ENCODE measurements at places on chromosomes 6 and 20. TPM values are rescaled to one million over a fixed set of nuclear protein-coding genes. Genes with fewer than 3 reads are reported as not detected.

Gene RSPH9
- not detected for total RNA-seq

Gene PNPLA1
- not detected for total RNA-seq

Gene OR2B6
- not detected for total RNA-seq

Gene COL9A3
- total RNA-seq, result 4.0 TPM

Gene ECT2L
- total RNA-seq, result not detected

Gene L3MBTL1
- total RNA-seq, result 3.6 TPM
